GM12892 (cell line): ENCODE measurements at places on chromosomes 2 and 18.

GRCh38 chr2:6934345-6934744 is 17.1 kb downstream of the RNF144A start:
- no peak for DNase-seq

GRCh38 chr18:42045346-42045745 is 90.3 kb downstream of the PIK3C3 start:
- no peak for DNase-seq

GRCh38 chr2:210215120-210215519 is 10.1 kb downstream of the ACADL start:
- no peak for DNase-seq

DNA sequence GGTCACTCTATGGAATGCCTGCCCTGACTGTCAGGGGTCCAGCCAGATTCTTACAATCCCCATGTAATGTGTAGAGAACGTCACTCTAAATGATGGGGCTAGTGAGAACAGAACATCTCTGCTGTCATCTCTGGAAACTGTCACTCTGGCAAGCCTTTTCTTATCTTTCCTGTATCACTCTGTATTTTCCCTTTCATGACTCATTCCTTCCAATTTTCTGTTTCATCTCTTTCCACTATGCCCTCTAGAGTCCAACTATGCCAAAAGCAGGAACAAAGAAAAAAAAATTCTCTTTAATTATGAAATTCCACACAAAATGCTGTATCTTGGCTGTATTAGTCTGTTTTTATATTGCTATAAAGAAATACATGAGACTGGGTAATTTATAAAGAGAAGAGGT is 608.8 kb downstream of the ADCYAP1 start:
- no peak for DNase-seq

DNA sequence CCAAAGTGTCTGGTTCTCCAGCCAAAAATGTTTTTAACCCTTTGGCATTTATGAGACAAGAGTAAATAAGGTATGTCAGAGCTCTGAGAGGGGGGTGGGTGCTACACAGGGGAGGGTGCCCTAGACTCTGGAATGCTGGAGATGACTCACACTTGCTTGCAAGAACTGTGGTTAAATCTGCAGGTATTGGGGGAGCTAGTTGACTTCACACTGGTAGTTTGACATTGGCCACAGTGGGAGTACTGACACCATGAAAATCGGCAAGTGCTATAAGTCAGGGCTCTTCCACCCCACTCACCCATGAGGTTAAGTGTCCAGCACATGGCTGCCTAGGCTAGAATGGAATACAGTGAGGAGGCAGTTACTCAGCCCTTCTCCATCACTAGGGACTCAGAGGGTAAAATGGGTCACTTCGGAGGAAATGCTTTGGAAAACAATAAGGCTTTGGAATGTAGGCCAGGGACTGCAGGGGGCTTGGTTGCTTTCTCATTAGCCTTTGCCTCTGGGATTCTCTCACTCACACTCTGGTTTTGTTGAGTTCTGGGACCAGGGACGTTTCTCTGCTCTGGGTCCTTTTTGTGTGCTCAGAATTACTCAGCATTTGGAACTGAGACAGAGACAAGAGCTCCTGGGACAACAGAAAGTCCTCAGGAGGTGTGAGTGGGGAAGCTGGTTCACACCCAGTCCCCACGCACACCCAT is 91.6 kb downstream of the ACKR3 start:
- DNase-seq: no peak

- no peak for DNase-seq
Measured at GRCh38 chr2:127138281-127138680, 31.3 kb upstream of the BIN1 start.

DNA sequence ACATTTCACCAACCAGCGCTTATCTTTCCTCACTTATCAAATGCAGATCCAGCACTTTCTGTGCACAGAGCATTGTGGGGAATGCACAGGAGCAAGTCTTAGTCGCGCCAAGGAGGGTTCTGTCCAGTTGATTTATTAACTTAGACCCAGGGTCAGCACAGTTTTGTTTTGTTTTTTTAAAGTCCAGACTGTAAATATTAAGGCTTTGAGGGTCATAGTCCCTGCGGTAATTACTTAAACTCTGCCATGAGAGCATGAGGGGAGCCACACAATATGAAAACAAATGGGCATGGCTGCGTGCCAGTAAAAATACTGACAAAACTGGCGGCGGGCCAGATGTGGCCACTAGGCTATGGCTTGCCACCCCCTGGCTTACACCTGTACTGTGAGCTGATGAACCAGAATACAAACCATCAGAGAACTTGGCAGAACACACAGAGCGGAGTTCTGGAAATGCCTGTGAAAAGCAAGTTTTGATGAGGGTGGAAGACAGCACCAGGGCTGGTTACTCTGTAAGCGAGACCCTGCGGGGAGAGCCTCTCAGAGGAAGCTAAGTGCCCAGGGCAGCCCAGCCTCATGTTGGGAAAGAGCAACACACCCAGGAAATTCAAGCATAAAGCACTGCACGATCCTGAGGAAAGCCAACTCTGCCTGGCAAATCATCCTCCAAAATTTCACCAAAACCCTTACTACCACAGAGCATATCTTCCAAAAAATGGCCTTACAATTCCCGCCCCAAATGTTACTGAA is 43.6 kb downstream of the L3MBTL4 start:
- DNase-seq: no peak

DNA sequence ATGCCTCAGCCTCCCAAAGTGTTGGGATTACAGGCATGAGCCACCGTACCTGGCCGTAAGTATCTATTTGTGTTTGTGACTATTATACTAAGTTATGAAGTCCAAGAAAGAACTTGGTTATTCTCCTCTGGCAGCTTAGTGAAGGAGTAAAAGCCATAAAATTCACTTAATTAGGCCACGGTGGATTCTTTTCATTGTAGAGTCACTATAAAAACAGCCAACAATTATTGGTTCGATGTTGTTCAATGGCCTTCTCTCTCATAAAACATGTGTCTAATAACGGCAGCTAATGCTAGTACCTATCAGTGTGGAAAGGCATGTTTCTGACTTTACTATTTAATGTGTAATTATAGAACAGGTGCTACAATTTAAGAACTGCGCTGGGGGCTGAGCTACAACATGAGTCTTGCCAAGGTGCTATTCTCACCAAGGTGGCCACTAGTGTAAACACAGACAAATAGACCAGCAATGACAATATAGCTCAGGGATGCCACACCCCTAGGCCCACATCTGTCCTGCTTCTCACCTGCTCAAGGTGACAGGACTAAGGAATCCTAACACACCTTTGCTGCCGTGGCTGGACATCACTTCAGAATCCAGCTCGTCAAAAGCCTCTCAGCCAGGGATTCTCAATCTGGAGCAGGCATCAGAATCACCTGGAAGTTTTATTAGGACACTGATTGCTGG is 17.2 kb downstream of the ATP8B1 start:
- DNase-seq: no peak

- no peak for DNase-seq
Measured at GRCh38 chr2:147483911-147484310, 360.9 kb upstream of the ACVR2A start.

DNA sequence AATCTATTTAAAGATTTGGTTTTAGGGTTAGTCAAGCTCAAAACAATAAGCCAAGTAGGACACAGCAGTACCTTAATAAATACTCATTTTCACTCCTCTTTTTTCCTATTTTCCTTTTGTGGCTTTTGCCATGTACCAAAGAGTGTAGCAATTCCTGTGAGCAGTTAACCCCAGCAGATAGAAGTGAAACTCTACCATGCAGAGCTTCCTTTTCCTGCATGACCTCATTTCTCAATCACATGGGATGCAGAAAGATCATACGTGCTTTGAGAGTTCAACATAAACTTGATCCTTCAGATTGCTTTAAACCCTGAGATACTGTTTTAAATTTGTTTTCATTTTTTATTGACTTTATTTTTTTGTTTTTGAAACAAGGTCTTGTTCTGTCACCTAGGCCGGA is 99.1 kb upstream of the ARHGAP15 start:
- DNase-seq: no peak

DNA sequence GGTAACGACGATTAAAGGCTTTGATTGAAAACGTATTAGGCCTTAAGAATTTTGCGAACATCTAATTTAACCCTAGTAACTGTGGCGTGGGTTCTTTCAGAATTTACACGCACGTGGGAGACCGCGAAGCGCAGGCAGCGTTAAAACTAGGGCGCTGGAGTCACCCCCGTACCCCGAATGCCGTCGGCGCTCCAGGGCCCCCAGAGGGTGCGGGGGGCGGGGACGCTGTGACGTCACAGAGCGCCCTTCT is 673 bp upstream of the SMCHD1 start:
- DNase-seq: peak; percentile 31

DNA sequence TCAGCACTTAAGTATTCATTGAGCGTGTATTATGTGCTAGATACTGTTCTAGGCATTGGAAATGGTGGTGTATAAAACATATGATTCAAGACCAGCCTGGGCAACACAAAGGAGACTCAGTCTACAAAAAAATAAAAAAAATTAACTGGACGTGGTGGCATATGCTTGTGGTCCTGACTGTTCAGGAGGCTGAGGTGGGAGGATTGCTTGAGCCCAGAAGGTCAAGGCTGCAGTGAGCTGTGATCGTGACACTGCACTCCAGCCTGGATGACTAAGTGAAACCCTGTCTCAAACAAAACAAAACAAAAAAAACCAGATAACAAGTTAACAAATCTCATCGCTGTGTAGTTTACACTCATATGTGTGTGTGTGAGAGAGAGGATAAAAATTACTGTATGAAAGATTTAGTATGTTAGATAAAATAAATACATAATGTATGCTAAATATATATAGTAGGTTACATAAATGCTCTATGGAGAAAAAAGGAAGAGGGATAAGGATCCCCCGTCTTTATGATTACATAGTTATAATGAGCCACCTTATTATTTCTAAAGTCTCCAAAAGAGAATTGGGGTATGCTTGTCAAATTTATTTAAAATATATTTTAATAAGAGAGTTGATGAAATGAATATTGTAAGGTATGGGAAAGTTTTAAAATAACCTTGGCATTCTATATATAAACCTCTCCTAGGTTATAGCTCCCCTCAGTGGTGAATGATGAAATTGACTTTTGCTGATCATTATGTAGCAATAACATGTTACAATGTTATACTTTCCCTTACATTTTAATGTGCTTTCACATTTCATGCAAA is 69.2 kb downstream of the EHBP1 start:
- DNase-seq: no peak

DNA sequence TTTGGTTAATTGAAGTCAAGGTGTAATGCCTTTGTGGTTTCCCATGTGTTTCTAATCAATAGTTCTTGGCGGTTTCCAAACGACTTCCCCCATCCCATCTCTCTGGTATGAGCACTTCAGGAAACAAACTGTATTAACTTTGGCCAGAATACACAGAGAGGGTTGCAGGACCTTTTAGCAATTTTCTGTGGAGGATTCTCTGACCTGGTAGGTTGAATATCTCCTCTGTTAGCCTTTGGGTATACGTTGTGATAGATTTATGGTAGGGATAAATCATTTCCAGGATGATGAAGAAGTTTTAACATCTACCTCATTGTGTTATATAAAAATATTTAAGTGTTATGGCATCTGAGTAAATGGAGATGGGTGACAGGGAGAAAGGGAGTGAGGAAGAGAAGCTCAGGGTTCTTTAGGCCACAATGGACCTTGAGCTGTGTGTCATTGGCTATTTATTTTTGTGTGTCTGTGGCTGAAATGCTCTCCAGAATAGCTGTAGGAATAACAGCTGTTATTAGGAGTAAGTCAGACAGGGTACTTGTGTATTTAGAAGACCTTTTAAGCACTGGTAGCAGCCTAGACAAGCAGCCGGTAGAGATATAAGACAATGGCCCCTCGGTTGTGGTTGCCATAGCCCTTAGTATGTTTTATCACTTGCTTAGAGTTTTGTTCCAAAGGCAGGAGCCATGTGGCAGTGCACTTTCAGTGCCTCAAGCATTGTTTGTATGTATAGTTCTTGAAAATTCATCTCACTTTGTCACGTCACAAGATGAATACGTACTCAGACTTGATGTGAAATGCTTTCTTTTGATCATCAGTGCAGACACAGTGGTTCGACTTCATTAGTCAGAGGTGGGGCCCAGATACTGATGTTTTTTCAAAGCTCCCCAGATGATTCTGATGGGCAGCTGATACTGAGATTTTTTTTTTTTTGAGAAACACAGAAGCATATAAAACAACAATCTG is 91.1 kb downstream of the FMNL2 start:
- no peak for DNase-seq

DNA sequence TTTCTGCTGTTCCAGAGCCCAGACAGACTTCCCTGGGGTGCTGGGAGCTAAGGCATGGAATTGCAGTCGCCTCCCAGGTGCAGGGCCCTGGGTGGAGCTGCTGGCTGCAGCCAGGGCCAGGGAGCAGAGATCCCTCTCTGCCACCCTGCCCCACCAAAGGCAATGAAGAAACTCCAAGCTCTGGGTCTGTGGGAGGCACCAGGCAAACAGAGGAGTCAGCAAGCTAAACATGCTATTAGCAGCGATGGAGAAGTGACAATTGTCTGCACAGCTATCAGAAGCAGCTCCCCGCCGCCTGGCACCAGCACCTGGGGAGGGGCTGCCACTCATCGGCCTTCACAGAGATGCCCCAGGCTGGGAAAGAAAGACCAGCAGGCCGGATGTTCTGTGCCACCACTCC is 28.0 kb upstream of the COX5B start:
- no peak for DNase-seq

DNA sequence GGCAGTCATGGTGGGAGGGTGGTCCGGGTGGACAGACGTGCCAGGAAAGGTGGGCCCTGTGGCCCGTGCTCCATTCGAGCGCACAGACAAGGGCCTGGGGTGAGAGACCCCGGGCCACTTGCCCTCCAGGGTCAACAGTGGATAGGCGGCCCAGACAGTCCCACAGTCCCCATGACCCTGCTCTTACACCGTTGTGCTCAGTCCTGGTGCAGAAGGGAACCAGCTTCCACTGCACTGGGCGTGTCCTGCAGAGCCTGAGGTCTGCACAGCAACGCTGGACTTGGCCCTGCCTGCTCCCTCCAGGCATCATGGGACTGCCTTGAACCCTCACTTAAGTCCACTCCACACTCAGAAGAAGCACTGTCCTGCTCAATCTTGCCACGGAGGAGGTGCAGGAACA is 52.0 kb downstream of the PXDN start:
- no peak for DNase-seq

DNA sequence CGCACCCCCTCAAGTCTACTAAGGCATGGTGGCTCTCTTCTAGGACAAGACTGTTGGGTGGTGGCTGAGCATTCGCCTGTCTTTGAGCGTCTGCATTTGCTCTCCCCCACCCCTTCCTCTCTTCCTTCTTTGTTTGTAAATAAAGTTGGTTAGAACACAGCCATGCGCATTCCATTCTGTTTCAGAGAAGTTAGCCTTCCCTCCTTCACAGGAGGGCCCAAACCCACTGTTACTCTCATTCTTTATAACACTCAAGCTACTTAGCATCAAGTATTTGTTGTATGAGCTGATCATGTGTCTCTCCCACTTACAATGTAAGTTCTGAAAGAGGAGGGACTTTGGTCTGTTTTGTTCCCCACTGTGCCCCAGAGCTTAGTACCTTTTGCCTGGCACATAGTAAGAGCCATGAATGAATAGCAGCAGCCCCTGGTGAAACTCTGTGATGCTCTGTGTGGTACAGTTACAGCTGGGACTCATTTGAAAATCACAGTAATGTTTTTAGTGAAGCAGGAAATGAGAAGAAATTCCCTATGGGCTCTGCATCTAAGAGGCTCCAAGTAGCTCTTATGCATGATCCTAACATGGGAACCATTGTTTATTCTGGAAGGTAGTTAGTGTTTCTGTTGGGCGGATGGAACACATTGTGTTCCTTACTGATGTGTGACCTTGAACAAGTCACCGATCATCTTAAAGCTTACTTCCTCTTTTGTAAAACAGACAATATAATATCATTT is 7.7 kb downstream of the MGAT5 start:
- no peak for DNase-seq

GRCh38 chr2:74105413-74105812 is 42.3 kb downstream of the BOLA3 start:
- no peak for DNase-seq

GRCh38 chr2:240369801-240370585 is 65.5 kb upstream of the GPC1 start:
- DNase-seq: no peak
